ENCODE measurements at places on chromosomes 7 and 10. TPM values are rescaled to one million over a fixed set of nuclear protein-coding genes. Genes with fewer than 3 reads are reported as not detected.
A peak's percentile ranks its signal among the peaks of the same experiment; 100 is the strongest.

Gene WNT8B
- not detected for total RNA-seq

Gene ANKRD7
- total RNA-seq: not detected

Gene PRPF18
- 18.5 TPM for total RNA-seq

Gene LRRC17
- total RNA-seq: 2.1 TPM

Gene CDK14
- total RNA-seq: 23.9 TPM

Gene SERPINE1
- total RNA-seq: 13.0 TPM

Gene ZNF239
- 16.2 TPM for total RNA-seq

Gene PRLHR
- total RNA-seq: not detected

Gene LLCFC1
- not detected for total RNA-seq

Gene ASIC3
- 1.7 TPM for total RNA-seq

GRCh38 chr7:92834507-92835260, 1.7 kb downstream of the CDK6 start:
- peak; percentile 59 for DNase-seq

GRCh38 chr7:101237206-101238067, at the start of gene CLDN15:
TSS of gene CLDN15 (minus strand) at chr7:101237802. CDS start at chr7:101237581, 221 bp downstream.
- no peak for DNase-seq

- DNase-seq: no peak
These were observed 22.9 kb downstream of the GTF2IRD1 start for GRCh38 chr7:74476626-74477025.

DNA sequence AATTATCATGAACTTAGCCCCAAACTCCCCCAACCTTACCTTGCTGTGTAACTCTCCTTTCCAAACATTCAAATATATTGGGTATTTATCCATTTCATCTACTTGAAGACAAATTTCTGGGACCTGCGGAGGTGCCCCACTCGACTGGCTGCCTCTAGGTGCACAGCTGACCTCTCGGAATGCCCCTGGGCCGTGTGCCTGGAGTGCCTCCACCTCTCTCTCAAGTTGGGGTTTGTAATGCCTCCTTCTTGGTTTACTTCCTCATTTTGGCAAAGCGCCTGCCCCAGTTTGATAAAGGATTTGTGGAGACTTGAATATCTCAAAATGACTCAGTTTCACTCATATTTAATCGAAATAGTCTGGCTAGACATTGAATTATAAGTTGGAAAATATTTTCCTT, 16.6 kb downstream of the ZNF777 start:
- no peak for DNase-seq

GRCh38 chr7:54792383-54792782, 33.4 kb upstream of the SEC61G start:
- no peak for DNase-seq

- no peak for DNase-seq
These were observed 17.5 kb upstream of the ANLN start for GRCh38 chr7:36372156-36372555.

- DNase-seq: peak; percentile 1
These were observed 63.5 kb downstream of the RABGEF1 start for GRCh38 chr7:66804001-66804400.

DNA sequence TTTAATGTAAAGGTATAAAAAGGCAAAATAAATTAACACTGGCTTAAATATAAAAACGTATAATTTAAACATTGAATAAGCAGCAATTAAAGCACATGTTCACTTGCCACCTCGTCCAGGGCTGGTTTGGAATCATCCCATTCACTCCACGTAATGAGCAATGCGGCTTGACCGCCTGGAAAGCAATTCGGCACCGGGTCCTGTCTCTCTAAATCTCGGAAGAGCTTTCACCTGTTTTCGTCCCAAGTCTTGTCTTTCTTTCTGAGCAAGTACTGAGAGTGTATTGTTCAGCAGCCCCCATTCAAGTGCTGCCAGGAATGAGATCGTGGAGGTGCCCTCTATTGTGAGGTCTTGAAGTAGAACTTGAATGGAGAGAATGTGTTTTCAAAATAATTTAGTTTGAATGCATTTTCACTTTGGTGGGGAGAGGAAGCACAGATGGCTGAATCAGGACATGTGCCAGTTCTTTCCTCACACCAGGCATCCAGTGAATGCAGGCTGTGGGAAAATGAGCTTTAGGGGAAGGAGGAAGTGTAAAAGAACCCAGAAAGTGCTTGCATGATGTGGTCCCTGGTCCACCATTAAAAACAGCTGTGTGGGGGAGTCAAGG, 515.2 kb downstream of the REEP3 start:
- no peak for DNase-seq

DNA sequence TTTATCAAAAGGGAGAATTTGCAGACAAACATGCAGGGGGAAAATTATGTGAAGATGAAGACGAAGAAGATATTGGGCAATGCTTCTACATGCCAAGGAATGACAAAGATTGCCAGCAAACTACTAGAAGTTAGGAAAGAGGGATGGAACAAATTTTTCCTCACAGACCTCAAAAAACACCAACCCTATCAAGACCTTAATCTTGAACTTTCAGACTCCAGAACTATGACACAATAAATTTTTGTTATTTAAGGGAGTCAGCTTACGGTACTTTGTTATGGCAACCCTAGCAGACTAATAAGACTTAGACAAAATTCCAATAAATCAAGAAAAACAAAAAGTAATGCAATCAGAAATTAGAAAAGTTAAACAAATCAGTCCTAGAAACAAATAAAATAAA, 280.0 kb upstream of the GNAI1 start:
- no peak for DNase-seq

DNA sequence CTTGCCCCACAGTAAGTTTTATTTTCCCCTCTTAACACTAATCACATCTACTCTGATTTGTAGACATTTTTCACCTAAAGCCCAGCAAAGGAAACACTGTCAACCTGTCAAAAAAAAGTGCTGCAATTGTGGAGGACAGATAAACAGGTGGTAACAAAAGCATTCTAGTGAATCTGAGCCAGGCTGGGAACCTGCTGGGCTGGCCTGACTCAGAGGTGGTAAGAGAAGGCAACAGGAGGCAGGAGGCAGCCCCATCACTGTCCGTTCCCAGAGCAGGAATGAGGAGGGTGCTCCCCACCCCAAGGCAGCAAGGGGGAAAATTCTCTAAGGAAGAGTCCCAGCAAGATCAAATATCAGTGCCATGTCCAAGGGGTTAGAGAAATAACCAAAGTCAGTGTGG, 19.5 kb upstream of the HERPUD2 start:
- DNase-seq: no peak

DNA sequence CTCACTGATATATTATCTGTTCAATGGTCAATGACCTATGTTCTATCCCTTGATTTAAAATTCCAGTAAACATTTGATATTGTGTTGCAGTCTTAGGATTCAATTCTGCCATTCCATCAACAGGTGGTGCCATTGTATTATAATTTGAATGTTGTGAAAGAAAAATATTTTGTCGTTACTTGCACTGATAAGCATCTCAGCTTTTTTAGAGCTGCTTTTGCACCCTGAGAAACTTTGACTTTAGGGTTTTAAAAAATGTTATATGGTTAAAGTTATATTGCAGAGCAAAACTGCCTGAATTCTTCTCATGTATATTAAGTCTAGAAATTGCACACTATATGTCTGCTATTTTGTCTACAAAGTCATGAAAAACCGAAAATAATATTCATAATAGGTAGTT, 18.8 kb upstream of the MINDY3 start:
- DNase-seq: no peak

DNA sequence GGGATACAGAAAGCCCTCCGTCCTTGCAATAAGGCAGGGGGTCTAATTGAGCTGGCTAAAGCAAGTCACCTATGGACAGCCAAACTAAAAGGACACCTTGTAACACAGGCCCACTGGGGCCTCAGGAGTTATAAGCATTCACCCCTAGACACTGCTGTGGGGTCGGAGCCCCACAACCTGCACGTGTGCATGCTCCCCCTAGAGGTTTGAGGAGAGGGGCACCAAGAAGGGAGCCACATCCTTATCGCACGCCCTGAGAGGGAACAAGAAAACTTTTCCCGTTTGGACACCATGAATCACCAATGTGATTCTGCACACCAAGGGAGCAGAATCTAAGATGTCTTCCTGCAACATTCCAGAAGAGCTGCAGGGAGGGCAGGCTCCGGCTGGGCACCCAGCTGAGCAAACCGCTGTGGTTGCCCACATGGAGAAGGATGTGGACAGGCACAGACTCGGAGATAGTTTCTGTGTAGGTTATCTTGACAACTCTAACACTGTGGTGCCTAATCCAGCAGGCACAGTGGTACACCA, 17.7 kb upstream of the TARP start:
- peak; percentile 34 for DNase-seq

DNA sequence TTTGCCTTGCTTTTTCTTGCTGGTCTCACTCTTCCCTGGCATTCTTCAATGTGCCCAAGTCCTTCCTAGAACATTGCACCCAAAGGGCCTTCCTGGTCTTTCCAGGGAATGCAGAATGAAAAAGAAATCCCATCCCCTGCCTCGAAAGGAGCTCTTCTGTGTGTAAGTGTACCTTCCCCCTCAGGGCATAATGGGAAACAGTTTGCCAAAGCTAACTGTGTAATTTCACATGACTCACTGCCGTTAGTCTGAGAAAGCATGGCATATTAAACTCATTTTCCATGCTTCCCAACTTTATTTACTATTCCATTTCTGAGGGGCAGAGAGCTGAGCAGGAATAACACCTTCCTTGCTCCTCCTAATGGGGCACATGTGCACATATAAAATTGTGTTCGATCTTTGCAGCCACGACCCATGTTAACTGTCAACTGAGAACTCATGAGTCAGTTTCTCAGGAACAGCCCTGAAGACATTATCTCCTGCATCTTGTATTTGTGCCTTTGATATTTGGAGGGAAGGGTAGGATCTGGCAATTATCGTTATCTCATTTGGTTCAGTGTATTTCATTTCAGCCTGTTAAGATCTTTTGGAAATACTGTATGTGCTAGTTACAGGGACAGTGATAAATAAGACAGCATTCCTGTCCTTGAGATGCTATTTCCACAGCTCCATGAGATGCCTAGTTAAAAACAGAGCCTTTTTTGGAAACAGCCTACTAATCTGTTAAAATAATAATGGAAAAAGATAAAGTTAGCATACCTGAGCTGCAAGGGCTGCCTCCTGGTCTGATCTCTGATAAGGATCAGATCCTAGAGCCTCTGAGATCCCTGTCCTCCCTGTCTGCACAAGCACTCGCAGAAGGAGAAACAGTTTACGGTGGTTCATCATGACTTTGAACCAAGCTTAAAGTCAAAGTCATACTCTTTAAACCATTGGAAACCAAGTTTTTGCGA, 42.3 kb downstream of the IKZF1 start:
- DNase-seq: no peak

- no peak for DNase-seq
These were observed 162.3 kb downstream of the ITGB1 start for GRCh38 chr10:32795598-32796183.

GRCh38 chr7:129147731-129148130, 3.2 kb downstream of the TSPAN33 start:
- DNase-seq: no peak

- no peak for DNase-seq
These were observed 133.4 kb downstream of the JCAD start for GRCh38 chr10:29925771-29926692.

GRCh38 chr10:58827381-58827780, 314.7 kb downstream of the BICC1 start:
- no peak for DNase-seq

DNA sequence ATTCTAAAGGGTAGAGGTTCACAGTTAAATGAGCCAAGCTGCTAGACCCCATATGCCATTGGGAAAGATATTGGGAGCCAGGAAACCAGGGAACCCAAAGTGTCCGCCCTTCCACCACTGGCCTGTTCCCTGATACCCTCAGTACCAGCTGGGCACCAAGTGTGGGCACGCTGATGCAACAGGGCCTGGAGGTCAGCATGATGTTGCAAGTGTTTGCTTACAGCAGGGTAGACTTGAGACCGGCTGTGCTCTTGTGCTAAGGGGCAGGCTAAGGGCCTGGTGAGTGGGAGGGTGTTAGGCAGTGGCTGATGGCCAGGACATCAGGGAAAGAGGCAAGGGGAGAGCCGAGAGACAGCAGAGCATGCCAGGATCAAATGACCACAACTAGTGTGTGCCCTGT, 21.0 kb upstream of the MYL7 start:
- no peak for DNase-seq

DNA sequence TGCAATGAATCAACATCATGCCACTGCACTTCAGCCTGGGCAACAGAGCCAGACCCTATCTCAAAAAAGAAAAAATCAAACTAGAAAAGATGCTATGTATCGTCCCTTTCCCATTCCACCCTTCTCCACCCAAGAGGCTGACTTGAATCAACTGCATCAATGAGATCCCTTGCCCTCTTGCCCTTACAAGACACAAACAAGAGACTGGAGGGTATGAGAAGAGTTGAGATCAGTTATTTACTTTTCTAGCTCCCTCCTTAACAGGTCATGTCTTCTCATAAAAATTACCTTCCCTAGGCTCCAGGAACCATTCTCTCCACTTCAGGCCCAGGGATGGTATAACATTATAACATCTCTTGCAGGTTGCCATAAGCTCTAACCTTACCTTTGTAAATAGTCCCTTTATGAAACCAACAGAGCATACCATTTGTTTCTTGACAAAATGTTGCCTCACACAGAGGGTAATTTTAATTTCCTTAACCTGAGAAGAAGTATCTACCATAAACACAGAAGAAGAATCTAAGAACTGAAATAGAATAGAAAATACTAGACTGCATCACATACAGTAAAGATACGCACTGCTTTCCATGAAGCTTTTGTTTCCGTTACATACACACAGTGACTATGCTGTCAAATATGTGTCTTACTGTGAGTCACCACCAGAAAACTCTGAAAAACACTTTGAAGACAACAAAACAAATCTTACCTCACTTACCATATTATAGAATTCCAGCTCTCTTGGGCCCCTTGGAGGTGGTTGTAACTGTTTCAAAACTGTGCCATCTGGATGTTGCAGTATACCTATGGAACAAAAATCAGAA, 30.5 kb downstream of the IPMK start:
- no peak for DNase-seq

- no peak for DNase-seq
These were observed 364.8 kb downstream of the SFMBT2 start for GRCh38 chr10:7045891-7046599.

DNA sequence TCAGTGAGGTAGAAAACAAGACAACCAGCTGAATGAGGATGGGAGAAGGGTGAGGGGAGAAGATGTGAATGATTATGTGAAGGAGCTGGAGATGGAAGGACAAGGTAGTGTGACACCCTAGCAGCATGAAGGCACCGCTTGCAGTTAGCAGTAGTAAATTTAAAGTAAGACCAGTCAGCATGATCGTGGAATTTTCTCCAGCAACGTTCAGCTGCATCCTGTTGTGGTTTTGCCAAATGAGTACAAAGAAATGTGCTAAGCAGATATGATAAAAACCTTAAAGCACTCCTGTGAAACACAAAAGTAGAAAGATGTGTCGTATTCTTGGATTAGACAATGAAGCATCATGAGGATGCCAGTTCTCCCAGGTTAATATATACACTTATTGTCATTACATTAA, 34.1 kb upstream of the IFRD1 start:
- no peak for DNase-seq

Data from H9 (cell line).